ENCODE measurements at places on chromosomes 6 and 20. TPM values are rescaled to one million over a fixed set of nuclear protein-coding genes. Genes with fewer than 3 reads are reported as not detected.

Gene STMND1
- total RNA-seq: not detected

- no peak for DNase-seq
Measured at GRCh38 chr6:42428326-42429041, 23.2 kb downstream of the TRERF1 start.

- no peak for DNase-seq
Measured at GRCh38 chr6:97632341-97632740, 349.3 kb upstream of the MMS22L start.

DNA sequence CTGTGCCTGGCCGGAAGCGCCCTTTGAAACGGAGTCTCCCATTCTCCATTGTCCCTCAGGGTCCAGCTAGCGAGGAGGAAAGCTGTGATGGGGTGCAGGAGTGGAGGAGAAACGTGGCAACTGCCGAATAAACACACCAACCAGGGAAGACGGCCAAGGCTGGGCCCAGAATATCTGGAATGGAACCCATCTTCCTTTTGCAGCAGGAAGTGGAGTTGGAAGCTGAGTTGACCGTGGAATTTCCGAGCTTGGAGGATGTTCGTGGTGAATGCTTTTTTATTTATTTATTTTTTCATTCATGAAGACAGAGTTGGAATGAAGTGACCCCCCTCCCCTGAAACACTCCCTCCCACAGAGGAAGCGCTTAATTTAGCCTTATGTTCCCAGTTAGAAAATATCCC, 105.6 kb upstream of the RNF24 start:
- DNase-seq: no peak

DNA sequence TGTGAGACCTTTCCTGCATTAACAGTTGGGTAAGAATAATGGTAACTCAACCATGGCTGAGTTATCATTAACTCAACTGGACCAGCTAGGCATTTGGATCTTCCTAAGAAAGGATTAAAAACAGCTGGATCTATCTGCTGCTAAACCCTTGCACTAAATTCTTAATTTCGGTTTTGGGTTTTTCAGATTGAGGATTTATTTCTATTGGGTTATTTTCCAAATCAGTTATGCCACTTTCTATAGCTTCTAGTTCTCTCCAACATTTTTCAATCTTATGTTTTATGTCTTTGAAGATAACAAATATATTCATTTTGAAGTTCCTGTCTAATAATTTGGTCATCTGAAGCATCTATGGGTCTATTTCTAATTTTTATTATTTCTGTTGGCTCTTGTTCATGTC, 92.5 kb downstream of the KIF13A start:
- no peak for DNase-seq

Gene FOXP4
- 42.4 TPM for total RNA-seq

Gene HTR1E
- not detected for total RNA-seq

Gene BPIFB4
- not detected for total RNA-seq

DNA sequence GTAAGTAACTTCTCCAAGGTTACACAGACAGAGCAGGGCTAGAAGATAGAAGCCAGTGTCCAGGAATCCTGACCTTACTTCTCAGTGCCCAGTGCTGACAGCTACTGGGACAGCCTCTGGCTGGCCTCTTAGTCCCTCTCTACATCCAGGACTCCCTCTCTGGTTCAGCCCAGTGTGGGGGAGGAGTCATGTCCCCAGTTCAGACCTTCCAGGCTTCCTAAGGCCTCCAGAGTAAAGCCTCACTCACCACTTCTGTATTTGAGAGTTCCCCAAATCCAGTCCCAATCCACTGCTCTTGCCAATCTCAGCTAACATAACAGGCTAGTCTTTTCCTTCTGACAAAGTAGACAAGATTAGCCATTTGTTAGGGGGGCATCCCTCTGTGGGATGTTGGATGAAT, 36.9 kb upstream of the EPB41L1 start:
- DNase-seq: no peak

GRCh38 chr20:25090492-25091429, 8.8 kb upstream of the VSX1 start:
- DNase-seq: no peak

- DNase-seq: no peak
Measured at GRCh38 chr20:1961374-1961773, 32.5 kb downstream of the PDYN start.

Gene EPB41L2
- 97.5 TPM for total RNA-seq

- no peak for DNase-seq
Measured at GRCh38 chr6:64233746-64234145, 598.1 kb downstream of the PHF3 start.

Gene CYB5R4
- total RNA-seq: 10.8 TPM

Gene POU3F2
- not detected for total RNA-seq

DNA sequence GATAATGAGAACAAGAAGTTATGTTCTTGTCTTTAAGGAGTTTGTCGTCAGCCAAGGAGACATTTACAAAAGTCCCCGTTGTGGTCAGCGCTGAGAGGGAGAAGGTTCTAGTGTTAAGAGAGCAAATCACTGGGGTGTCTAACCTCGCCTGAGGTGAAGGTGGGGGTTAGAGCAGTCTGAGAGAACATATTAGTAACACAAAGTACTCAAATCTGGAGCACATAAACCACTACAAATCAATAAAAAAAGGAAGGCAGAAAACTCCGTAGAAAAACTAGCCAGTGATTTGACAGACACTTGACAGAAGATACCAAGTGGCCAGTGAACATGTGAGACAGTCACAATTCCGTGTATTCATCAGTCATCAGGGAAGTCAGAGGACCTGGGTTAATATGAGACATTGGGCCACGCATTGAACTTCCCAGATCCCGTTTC, 45.4 kb downstream of the CDS2 start:
- no peak for DNase-seq

DNA sequence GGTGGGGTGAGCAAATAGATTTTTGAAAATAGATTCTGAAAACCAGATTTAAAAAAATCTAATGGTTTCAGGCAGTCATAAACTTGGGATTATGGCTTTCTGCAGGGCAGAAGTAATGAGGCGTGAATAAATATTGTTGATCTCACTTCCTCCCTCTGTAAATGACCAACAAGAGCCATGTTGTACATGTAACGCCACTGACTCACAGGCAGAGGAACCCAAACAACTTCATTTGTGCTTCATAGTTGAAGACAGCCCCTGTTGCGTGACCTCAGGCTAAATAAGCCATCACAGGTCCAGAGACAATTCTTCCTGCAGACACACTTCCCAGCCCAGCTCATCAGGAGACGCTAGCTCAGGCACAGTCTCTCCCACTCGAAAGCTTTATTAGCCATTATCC, 59.1 kb upstream of the F13A1 start:
- no peak for DNase-seq

- peak; percentile 71 for DNase-seq
Measured at GRCh38 chr20:17806739-17807441, 107.1 kb downstream of the BANF2 start.

DNA sequence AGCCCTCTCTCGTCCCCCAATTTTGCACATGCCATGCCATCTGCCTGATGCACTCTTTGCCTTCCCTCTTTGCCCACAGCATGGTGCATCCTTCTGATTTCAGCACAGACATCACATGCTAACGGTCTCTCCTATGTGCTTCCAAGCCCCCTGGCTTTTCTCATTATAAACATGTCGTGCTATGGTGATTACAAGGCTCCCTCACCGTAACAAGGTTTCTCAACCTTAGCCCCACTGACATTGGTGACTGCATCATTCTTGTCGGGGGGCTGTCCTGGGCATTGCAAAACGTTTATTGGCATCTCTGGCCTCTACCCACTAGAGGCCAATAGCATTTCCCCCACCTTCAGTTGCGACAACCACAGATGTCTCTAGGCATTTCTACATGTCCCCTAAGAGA, 187.2 kb downstream of the TFAP2C start:
- no peak for DNase-seq

DNA sequence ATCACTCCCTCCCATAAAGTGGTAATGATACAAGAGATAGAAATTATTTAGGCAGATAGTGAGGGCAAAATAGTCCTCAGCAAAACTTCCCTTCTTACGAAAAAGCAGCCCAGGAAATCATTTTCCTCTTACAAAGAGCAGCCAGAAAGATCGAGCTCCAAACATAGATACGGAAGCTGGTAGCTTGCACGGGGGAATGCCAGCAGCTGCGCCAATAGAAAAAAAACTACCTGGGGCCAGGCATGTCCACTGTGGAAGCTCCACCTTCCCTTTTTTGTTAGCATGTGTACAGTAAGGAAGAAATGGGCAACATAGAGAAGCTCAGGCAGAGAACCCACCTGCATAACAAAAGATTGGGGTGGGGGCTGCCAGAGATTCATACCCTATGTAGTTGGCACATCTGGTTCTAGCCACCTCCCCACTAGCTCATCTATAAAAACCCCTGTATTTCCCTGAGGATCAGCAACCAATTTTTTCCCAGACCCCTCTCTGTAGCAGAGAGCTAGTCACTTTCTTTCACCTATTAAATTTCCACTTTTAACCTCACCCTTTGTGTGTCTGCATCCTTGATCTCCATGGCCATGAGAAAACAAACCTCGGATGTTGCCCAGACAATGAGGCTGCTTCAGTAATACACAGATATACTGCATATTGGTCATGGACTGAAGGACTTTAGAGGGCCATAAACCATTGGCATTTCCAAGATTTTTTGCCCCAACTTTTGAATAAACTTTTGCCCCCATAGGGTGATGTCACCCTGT, 52.1 kb downstream of the SOD2 start:
- no peak for DNase-seq

DNA sequence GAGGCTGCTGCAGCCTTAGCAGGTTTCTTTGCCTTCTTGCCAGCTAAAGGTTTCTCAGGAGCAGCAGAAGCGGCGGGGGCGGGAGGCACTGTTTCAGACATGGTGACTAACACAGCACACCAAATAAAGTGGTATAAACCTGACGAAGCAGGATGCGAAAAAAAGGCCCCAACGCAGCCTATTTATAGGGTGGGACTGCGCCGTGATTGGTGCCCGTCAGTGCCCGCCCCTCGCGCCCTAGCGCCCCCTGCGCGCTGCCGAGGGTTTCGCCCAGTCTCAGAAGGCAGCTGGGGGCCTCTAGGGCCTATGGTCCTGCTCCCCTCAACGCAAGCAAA, 55.0 kb downstream of the TRIM38 start:
- DNase-seq: peak; percentile 68

DNA sequence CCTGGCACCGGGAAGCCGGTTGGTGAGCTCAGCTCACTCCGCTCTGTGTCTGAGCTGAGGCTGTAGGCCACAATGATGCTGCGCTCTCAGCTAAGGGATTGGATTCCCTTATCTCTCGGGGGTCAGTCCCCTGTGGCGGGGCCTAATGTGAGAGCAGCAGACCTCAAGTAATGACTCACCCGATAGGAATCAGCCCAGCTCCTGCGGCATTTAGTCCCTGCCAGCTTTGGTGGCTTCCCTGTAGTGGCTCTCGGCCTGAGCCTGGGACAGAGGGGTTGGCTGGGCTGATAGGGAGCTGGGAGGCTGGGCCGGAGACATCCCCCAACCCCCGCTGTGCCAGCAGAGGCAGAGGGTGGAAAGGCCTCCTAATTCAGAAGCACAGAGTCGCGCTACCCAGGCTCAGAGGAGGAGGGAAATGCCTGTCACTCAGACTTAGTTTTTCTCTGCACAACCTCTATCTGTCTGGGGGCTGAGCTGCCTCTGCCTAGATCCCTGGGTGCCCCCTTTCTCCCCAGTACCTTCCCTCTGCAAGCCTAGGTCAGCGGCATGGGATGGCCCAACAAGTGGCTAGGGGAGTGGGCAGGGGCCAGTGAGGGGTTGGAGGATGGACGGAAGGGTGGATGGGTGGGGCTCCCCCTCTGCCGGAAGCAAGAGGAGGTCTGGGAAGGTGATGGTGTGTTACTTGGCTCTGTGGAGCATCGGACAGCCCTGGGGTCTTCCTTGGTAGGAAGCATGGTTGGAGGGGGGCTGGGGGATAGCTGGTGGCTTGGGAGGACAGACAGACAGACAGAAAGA, 92.2 kb downstream of the CDH22 start:
- no peak for DNase-seq

All from thyroid gland (tissue), 4 donors.